ENCODE measurements at places on chromosomes 16 and 17.
A peak's percentile ranks its signal among the peaks of the same experiment; 100 is the strongest.

DNA sequence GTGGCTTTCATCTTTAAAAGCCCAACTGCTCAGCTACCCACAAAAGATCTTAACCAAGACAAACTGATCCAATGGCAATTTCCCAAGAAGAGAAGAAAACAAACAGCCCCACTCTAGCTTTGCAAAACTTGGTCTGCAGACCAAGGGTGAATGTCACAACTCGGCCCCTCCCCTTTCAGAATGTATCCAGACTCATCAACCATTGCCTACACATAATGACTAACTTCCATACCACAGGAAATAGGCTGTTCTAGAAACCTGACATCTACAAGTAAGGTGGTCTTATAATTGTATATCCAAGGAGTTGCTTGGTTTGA, 16.0 kb downstream of the DCUN1D3 start:
- no peak for DNase-seq

DNA sequence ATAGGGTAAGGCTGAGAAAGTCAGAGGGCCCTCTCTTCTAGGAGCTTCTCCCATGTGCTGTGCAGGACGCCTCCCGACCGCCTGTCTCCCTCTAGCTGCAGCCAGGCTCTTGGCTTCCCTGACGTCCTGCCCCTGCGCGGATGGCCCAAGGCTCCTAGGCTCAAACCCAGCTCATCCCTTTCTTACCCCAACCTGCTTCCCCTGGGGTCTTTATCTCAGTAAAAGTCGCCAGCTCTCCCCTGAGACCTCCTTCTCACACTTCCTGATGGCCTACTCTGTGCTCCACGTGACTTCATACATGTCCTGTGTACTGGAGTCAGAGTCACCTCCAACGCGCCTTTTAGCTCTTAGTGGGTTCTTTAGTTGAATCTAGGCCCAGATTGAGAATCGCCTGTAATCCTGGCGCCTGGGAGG, 1.1 kb upstream of the ZNF747 start:
- DNase-seq = peak; percentile 91

DNA sequence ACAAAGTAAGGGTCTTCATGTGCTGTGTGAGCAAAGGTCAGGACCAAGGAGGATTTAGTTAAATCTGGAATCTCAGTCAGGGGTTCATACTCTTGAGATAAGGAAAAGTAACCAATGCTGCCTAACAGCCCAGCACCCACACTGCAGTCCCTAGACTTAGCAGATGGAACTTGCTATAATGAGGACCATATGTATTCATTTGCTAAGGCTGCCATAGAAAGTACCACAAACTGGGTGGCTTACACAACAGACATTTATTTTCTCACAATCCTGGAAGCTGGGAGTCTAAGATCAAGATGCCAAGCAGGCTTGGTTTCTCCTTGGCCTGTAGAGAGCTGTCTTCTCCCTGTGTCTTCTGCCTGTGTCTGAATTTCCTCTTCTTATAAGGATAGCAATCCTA, 20.8 kb downstream of the ZP2 start:
- DNase-seq = no peak

DNA sequence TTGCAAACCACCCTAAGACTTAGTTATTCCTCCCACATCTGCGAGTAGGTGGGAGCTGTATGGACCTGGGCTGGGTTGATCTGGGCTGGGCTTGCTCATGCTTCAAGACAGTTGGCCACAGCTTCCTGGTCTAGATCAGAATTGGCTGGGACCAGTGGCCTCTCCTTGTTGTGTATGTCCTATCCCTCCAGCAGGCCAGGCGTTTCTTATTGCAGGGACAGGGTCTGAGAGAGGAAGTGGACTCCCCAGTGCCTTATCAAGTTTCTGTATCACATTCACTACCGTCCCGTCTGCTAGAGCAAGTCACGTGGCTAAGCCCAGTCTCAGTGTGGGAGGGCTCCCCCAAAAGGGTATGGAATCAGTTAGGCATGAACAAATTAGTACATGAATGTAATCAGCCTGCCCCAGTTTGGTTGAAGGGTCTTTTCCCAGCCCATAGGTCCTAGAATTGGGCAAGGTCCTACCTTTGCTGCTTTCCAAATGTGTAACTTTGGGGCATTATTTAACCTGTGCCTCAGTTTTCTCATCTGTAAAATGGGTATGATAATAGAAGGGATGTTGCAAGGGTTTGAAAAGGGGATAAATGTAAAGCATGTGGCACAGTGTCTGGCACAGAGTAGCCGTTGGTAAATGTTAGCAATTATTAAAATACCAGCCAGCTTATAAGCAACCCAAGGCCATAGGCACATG, 36.0 kb downstream of the NKD1 start:
- DNase-seq = no peak

DNA sequence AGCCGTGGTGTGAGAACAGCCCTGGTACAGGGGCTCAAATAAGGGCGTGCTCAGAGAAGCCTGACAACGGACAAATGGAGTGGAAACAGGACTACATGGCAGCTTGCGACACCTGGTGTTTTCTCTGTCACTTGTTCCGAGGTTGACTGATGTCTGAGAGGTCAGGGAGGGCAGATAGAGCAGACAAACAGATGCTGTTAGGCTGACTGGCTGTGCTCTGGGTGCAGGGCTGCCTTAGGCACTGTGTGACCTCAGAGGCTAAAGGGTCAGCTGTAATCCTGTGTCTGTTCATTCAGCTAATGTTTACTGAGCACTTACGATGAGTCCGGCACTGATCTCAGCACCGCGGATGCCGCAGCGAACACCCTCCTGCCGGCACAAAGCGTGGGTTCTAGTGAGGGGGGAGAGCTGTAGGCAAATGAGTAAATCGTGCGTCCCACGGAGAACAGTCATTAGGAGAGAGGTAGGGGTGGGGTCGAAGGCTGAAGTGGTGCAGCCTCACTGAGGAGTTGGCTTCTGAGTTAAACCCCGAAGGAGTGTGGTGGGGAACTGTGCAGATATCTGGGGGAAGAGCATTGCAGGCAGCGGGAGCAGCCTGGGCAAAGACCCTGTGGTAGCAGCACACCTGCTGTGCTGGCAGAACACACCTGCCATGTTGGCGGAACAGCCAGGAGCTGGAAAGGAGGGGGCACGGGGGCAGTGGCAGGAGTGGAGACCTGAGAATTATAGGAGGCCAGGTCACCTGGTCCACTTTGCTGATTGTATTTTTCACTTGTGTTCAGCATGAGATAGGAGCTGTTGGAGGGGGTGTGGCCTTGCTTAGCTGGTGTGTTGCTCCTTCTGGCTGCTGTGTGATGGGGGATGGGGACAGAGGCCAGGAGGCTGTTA, 35.0 kb downstream of the GPT2 start:
- DNase-seq = no peak

All from Peyer's patch (tissue), 4 donors.